ENCODE measurements at places on chromosomes 6 and 20.

DNA sequence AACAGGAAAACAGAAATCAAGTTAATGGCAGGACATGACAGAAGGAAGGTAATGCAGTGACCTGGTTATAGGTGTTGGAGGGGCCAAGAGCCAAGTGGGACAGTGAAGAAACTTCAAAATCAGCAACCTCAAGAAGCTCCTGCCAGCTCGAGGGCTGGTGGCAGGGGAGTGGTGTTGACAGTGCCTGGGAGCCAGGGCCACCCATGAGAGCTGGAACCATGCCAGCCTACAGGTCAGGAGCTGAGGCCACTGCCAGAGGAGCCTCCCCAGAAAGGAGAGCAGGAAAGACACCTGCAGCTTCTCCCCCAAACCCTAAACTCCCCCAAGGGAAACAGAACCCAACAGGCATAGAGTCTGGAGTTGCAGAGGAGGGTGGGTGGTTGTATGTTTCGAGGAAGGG lies 262.1 kb downstream of the LRFN2 start:
- DNase-seq, result no peak

GRCh38 chr20:7195704-7196103 lies 428.2 kb downstream of the BMP2 start:
- DNase-seq, result peak; percentile 3

DNA sequence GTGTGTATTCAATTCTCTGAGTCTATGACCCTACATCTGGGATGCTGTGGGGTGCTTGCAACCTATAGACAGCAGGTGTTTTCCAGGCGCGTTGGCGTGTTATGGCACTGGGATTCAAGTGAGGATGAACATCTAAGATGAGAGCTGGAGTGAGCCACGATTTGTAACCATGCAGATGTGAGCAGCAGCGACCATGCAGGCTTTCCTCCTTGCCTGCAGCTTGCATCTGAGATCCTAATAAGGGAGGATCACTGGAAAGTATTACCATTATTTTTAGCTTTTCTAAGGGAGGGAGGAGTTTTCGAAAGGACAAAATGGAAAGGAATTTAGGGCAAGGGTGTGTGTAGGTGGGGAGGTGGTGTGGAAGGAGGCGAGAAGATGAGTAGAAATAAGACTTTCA lies 216.7 kb downstream of the ATXN1 start:
- no peak for DNase-seq

GRCh38 chr6:33936886-33937285 lies 133.1 kb upstream of the MLN start:
- no peak for DNase-seq

DNA sequence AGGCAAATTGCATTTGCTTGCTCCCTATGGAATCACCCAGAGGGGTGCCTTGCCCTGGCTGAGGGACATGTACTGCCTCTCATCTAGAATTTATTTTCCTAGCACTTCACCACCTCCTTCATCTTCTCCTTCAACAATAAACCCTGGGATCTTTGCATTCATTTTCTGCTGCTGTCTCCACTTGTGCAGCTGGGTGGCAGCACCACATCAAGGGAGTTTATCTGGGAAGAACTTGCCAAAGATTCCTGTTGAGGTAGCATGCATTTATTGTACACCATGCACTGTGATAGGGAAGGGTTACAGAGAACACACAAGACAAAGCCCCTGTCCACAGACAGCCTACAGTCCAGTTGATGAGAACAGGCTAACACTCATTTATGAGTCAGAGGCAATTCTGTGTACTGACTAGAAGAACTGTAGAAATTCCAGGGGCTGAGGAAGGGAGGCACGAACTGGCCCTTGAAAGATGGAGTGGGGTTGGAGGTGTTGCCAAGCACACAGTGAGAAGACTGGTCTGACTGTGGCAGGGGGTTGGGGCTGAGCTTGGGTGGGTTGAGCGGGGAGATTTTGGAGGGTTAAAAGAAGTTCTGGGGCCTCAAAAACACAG lies 17.5 kb downstream of the C20orf173 start:
- DNase-seq, result peak; percentile 49

- DNase-seq, result no peak
Observed at GRCh38 chr6:27768556-27768955, 143.6 kb downstream of the OR2B2 start.

DNA sequence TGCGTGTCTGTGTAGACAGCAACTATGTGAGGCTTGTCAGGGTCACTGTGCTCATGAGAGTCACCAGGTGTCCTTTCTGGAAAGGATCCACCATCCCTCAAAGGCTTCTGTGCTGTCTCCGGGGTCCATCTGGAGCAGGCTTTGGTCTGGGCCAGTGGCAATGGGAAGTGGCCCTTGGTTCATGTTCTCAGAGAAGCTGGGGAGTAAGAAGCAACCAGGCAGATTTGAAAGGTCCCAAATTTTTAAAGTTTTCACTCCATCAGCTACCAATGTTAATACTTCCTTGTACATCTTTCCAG lies 68.2 kb downstream of the GCNT2 start:
- DNase-seq, result no peak

DNA sequence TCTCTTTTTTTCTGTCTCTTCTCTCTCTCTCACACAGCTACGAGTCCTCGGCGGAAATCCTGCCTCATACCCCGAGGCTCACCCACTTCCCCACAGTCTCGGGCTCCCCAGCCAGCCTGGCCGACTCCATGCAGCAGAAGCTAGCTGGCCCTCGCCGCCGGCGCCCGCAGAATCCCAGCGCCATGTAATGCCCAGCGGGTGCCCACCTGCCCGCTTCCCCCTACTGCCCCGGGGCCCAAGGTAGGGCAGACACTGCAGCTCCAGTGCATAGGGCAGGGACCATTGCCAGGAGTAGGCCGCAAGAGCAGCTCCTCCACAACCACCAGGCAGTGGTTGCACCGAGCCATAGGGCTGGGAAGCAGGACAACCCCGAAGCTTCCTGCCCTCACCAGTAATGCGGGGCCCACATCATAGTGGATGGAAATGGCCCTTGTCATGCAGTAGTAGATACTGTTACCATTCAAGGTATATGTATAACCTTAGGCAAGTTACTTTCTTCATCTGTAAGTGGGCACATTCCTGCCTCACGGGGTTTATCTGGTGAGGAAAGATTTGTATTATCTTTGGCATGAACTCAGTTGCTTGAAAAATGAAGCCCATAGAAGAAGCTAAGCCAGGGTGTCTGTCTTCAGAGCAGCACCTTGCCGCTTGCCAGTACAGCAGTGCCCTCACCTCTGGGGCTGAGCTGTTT lies 36.9 kb upstream of the ID1 start:
- no peak for DNase-seq

DNA sequence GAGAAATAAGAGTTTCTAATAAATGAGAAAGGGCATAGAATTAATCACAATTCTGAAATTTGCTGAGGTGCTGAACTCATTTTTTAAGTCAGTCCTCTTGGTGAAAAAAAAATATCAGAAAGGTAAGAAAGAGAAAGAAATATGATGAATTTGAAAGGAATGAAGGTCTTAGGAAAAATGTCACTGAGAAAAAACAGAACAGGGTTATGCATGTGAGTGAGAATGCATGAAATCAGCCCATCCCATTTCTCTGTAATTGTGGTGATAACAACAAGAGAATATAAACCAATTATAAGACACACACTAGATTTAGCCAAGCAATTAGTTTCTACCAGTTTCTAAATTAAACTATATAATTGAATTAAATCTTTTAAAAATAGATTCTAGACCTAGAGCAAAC lies 138.9 kb downstream of the TBX18 start:
- no peak for DNase-seq

GRCh38 chr6:77326029-77326428 lies 137.3 kb downstream of the HTR1B start:
- no peak for DNase-seq

DNA sequence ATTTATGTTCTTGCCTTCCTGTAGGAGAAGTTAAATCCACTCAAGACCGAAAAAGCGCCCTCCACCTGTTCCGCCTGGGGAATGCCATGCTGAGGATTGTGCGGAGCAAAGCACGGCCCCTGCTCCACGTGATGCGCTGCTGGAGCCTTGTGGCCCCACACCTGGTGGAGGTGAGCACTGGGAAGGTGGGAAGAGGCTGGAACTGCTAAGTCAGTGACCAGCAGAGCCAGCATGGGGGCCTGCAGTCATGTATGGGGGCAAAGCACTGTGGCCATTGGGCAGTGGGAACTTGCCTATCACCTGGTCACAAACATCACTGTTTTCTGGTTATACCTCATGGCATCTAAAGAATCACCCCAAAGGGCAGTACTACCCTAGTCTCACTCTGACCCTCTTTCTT lies 78.5 kb upstream of the PBOV1 start:
- DNase-seq, result no peak

DNA sequence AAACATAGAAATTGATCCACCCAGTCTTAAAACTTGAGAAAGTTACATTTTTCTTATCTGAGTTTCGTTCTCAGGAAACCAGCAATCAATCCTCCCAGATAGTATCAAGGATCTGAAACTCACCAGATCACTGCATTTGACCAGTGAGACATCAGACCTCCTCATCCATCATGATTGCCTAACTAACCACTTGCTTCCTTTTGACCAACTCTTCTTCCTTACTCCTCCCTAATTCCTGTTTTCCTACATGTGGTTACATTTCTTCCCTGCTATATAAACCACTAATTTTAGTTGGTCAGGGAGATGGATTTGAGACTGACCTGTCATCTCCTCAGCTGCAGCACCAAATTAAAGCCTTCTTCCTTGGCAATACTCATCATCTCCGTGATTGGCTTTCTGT lies 357.1 kb upstream of the POU3F2 start:
- no peak for DNase-seq

GRCh38 chr20:32761831-32762753 lies at the start of gene DNMT3B:
Gene DNMT3B, plus strand, starts transcription at chr20:32762385. Its CDS starts 17,939 bp downstream, at chr20:32780324.
- peak; percentile 92 for DNase-seq

DNA sequence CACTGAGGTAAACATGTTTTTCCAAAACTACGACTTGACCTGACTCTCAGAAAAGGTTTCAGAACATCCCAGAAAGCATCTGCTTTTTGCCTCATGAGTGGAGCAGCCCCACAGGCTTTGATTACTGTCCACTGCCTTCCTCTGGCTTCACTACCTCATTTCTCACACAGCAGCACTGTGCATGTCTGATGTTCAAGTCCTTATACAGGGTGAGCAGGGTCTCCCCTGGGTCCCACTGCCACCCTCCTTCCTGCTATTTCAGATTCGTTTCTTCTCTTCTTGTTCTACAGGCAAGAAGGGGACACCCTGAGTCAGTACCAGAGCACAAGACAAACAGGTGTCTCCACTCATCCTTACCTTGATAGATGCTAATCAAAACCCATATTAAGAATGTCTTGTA lies 64.7 kb upstream of the NFATC2 start:
- DNase-seq, result no peak

Measured in AG08395 (cell line).